Omental fat pad (tissue), 4 donors: ENCODE measurements at places on chromosomes 13 and 19.

- DNase-seq: no peak
These were observed 6.6 kb upstream of the WDFY2 start for GRCh38 chr13:51577690-51578089.

- no peak for DNase-seq
These were observed 19.4 kb downstream of the ACTN4 start for GRCh38 chr19:38666663-38667511.

GRCh38 chr13:87333599-87333998, 337.6 kb upstream of the SLITRK5 start:
- no peak for DNase-seq

- no peak for DNase-seq
These were observed 7.1 kb upstream of the KL start for GRCh38 chr13:33008946-33009722.

DNA sequence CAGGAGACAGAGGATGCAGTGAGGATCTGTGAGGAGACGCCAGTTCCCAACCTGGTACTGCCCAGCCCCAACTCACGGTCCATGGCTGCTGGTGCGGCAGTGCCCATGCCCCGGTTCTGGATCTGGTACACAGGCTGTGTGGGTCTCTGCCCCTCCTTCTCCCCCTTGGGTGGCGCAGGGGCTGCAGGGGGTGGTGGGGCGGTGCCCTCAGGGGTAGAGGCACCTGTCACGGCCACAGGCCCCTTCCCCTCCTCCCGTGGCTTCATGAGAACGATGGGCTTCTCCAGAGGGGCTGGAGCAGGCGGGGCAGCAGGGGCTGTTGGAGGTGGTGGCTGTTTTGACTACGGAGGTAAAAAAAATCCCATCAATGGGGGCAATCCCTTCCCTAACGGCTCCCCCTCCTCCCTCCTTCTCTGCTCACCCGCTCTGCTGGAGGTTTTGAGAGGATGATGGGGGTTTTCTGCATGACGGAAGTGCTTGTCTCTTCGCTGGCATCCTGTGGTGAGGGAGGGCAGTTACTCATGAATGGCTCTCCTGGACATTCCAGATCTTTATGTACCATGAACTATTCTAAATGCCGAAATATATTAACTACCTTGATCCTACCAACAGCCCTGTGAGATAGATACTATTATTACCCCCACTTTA, 7.1 kb downstream of the SMG9 start:
- no peak for DNase-seq

DNA sequence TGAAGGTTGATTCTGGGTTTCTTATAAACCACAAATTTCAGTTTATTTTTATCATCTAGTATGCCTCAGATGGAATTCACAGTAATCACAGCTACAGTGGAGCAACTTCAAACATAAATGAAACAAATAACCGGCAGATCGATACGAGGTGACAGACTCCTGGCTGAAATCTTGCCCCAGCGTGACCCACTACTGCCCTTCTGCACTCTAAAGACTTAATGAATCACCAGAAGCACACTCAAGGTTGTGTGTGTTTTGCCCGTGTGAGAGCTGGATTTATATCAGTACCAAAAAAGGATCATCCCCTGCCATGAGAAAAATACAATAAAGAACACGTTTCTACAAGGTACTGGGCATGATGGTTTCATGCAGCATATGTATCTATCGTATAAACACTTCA, 161.7 kb downstream of the KLF12 start:
- DNase-seq: no peak

- no peak for DNase-seq
These were observed 1401.9 kb downstream of the SLITRK1 start for GRCh38 chr13:82480415-82480814.
